ENCODE measurements at places on chromosomes 7 and 10.

- DNase-seq, result no peak
Measured at GRCh38 chr7:99897322-99898022, 20.6 kb upstream of the OR2AE1 start.

- DNase-seq, result no peak
Measured at GRCh38 chr10:71849461-71849908, 1.6 kb downstream of the PSAP start.

DNA sequence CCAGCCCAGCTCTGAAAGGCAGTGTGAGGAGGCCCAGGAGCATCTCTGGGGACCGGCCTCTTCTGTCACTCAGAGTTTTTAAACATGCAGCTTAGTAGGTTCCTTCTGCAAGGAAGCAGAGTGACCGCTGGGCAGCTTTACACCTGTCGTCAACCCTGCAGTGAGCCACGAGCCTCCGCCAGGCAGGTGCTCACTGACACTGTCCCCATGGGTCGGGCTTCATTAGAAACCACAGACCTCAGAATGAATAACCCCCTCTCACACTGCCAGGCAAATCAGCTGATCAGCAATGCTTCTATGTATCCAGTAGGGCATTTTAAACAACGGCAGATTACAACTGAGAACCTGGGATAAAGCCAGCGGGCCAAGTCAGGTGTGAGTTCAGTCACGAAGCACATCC, 106.1 kb downstream of the MAD1L1 start:
- DNase-seq, result no peak

DNA sequence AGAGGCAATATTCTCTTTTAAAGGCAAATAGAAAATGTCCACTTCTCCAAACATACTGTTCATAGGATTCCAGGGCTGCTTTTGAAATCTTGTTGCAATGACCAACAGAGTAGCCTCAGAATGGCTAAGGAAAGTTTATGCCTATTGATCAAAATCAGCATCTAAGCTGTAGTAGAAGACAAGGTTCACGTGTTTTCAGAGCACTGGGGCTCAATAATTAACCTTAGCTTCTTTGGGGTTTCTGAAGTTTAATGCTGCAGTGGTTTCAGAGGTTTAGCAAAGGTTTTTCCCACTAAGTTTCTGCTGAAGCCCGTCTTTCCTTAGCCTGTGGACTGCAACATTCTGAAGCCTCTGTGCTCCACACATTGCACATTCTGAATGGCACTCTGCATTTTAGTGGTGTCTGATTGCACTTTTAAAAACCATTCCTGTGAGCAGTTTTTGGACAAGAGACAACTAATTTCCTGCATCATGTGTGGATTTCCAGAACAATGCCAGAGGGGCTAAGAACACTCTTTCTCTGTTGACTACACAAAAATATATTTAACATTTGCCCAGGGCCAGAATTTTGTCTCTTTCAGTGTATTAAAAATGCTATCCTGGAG, 342.5 kb downstream of the PTEN start:
- no peak for DNase-seq

DNA sequence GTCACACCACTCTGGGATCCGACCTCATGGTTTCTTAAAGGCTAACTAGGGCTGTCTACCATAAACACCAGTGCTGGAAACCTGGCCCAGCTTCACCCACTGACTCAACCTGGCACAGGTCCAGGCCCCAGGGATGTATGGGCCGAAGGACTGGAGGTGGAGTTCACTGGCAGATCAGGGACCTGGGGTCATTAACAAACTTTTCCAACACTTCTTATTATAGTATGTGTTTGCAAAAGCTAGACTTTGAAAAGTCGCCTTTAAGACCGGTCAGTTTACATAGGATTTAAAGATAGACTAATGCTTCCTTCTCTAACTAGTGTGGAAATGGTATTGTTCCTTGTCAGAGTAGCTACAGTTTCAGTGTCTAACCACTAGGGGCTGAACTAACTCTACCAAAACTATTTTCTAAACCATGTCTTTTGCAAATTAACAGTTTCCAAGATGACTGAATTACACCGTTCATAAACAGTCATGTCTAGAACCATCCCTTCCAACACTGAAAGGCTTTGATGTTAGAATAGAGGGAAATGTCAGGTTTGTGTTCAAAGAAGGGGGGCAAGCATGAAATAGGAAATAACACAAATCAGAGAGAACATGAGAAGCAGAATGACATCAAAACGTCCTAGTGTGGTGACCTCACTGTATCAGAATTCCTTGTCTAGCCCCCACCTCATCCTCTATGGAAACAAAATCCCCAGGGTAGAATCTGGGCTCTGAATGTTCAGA, 29.7 kb downstream of the STN1 start:
- DNase-seq, result no peak

All from stimulated activated CD4-positive, alpha-beta T cell treated with anti-CD3 and anti-CD28 coated beads, Interleukin-12 subunit alpha, Interleukin-12 subunit beta, amount 100 ng/mL, for 48 hours (primary cell).